ENCODE measurements at places on chromosomes 4 and X.

DNA sequence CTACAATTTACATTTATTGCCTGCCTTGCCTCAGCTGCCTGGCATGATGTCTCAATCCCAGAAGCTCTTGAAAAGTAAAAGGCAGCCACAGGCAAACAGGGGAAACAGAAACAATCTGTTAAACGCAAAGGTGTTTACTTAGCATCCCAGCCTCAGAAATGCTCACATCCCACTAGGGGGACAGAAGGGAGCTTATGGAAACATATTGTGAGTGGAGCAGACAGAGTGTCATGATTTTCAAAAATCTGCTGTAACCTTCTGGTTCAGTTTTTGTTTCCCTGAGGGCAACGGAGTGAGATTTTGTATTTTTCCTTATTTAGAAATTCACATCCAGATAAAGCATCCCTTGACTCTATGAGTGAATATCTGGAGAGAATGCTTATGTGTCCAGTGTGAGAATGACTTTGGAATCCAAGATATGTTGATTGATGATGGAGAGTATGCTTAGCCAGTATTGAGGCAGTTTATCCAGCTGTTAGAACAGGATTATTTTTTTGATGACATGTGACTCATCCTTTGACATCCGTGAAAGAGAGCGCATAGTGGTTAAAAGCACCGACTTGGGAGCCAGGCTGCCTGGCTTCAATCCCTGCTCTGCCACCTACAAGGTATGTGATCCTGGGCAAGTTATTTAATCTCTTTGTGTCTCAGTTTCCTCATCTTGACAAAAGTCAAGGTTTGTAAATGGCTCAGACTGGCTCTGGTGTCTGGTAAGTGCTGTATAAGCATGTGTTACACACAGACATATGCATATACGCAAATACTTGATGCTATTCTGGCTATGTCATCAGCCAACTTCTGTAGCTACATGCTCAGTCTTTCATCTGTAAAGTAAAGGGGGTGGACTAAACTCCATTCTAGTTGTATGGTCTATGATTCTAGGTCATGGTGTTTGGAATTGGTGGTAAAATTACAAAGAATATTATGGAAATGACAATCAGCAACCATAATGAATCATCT is 381.2 kb downstream of the RAPGEF2 start:
- no peak for DNase-seq

DNA sequence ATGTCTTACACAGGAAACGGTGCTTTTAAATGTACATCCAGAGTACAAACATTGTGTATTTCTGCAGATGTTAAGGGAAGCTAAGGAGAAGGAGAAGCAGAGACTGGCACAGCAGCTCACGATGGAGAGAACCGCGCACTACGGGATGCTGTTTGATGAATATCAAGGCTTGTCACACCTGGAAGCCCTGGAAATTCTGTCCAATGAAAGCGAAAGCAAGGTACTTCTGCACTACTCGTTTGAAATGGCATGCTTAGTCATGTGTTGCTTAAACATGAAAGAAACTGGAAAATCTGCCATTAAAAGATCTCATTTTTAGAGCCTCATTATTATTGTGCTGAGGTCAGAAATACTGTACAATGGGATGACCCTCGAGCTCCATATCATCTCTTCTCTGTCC is 47.2 kb downstream of the FAM114A1 start:
- no peak for DNase-seq

GRCh38 chr4:164508097-164508496 is 245.8 kb upstream of the SMIM31 start:
- DNase-seq = no peak

DNA sequence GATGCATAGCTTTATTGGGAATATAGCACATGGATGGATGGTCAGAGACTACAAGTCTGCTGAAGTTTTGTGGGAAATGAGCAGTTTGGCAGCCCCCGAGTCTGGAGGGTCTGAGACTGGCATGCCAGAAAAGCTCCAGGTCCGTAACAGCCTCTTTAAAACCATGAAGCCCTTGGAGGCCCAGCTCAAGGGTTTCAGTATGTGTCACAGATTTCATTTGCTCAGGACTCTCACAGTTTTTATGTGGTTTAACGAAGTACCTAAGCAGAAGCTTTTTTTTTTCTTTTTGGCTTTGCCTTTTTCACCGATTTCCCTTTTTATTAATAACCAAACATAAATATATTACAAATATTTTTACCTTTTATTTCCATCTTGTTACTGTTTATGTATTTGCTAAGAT is 30.6 kb upstream of the TMEM184C start:
- no peak for DNase-seq

- no peak for DNase-seq
Observed at GRCh38 chrX:106780264-106780663, 22.2 kb upstream of the TBC1D8B start.

GRCh38 chr4:6622744-6623143 is 17.7 kb upstream of the MRFAP1 start:
- DNase-seq = no peak

- no peak for DNase-seq
Observed at GRCh38 chr4:63361628-63362027, 1047.6 kb downstream of the TECRL start.
